ENCODE measurements at places on chromosomes 5 and 9.

GRCh38 chr9:5563886-5564285, 53.6 kb downstream of the PDCD1LG2 start:
- DNase-seq, result no peak

- DNase-seq, result no peak
These were observed 322.0 kb downstream of the NTRK2 start for GRCh38 chr9:84991514-84991870.

DNA sequence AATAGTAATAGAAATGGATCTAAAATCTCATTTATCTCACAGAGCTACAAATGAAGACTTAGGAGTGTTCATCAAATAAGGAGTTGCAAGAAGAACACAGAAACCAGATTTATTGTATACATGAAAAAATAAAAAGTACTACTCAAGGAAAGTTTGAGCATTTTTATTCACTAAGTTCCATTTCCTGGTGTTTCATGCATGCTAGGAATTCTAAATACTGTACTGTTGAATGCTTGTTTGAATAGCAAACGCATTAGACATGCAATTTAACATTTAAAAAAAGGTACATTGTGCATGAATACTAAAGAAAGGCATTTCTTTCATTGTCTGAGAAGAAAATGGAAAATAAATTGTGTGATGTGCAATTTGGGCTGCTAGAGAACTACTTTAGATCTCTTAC, 52.1 kb downstream of the C6 start:
- DNase-seq, result no peak

DNA sequence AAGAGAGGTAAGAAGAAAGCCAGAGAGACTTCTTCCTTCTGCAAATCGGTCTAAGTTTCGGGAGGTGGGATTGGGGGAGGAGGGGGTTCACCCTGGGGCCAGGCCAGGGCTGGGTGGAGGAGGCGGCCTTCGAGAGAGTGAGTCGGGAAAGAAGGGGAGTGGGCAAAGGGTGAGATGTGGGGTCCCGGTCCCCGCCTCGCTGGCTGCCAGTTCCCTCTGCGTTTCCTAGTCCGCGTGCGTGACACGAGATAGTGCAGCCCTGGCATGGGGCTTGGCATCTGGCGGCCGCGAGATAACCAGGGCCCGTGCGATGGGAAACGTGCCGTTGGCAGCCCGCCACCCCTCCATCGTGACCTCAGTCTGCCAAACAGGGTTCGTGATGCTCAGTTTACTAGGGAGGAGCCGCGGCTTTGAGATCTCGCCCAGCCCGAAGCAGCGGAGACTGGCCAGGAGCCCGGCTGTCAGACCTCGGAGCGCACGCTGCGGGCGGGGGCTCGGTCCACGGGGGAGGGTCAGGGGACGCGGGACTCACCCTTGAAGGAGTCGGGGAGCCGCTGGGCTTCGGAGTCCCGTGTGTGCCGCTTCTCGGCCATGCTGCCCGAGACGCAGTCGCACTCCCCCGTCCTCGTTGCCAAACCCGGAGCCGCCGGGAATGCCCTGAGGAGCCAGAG, at the start of gene STOM:
Gene STOM, minus strand, starts transcription at position 656 of the 671 bp plus-strand sequence. Its CDS starts 63 bp downstream, at position 593.
- DNase-seq, result no peak

GRCh38 chr9:133944746-133945135, 47.4 kb downstream of the VAV2 start:
- DNase-seq, result peak; percentile 43

DNA sequence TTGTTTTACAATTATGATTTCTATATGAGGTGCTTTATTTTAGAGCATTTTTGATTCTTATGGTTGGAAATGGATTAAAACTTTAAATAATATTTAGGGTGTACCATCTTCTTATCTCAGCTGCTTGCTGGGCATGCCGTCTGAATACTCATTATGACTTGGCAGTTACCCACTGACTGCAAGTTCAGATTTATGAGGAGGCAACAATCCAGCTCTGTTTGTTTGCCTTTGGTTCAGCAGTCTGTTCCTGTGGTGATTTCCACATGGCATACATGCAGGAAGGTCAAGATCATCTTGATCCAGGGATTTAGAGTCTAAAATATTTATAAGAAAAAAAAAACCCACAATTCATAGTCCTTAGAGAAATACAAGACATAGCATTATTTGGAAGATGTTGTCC, 1254.5 kb upstream of the NUDT12 start:
- DNase-seq, result no peak

GRCh38 chr9:26523577-26523976, 369.0 kb downstream of the CAAP1 start:
- DNase-seq, result no peak

- no peak for DNase-seq
These were observed 36.3 kb upstream of the UBTD2 start for GRCh38 chr5:172319708-172320441.

Data from non-pigmented ciliary epithelial cell (primary cell).